Thymus (tissue), 14 donors: ENCODE measurements at places on chromosomes 2 and 18. TPM values are rescaled to one million over a fixed set of nuclear protein-coding genes. Genes with fewer than 3 reads are reported as not detected.

Gene IFIH1
- 23.9 TPM for total RNA-seq

DNA sequence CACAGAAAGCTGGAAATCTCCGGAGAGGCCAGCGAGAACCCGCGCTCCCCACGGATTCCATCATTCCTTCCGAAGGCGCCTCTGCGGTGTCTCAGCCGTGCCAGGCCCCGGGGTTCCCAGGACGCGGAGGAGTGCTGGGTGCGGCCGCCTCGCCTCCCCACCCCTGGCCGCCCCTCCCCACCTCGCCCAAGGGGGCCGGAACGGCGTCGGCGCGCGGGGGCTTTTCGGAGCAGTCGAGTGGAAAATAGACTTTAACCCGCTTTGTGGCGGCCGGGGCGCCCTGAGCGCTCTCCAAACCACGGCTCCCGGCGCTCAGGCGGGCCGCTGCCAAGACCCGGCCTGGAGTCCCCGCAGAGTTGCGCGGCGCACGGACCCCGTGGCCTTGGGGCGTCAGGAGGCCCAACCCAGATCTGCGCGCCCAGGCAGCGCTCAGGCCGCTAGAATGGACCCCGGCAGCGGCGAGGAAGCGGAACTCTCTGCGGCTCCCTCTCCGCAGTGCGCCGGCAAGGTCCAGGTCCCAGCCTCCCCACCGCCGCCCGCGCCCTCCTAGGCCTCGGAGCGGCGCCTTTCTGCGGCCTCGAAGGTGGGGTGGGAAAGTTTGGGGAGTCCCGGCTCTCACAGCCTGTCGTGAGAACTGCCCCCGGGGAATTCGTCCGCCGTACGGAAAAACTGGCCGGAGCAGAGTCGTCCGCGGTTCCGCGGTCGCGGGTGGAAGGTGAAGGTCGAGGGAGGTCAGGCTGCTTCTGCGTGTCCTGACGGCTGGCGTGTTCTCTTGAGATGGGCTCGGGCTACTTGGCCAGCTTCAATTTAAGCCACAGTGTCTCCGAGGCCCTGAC is 1.2 kb upstream of the EMX1 start:
- DNase-seq: no peak
- peaks cover 4% of the 10 kb centered on the region for H3K4me1 ChIP-seq
- H3K4me3 ChIP-seq: peak overlapping the region; percentile 44
- H3K36me3 ChIP-seq: no peaks in the 10 kb centered on the region

- peaks cover 13% of the 10 kb centered on the region for H3K4me1 ChIP-seq
- H3K36me3 ChIP-seq: no peaks in the 10 kb centered on the region
- no peak overlapping the region for H3K4me3 ChIP-seq
Measured at GRCh38 chr18:11992096-11992790, 10.9 kb downstream of the IMPA2 start.

Gene TEKT4
- total RNA-seq: 0.05 TPM

DNA sequence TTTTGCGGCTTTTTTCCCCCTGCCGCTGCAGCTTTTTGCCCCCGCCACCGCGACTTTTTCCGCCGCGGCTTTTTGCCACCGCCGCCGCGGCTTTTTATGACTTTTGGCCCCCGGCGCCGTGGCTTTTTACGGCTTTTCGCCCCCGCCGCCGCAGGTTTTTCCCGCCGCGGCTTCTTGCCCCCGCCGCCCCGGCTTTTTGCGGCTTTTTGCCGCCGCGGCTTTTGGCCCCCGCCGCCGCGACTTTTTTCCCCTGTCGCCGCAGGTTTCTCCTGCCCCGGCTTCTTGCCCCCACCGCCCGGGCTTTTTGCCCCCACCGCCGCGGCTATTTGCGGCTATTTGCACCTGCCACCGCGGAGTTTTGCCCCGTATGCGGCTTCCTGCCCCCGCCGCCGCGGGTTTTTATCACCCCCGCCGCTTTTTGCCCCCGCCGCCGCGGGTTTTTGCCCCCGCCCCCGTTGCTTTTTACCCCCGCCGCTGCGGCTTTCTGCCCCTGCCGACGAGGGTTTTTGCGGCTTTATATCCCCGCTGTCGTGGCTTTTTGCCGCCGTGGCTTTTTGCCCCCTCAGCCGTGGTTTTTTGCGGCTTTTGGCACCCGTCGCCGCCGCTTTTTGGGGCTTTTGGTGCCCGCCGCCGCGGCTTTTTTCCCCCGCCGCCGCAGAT is 2750.9 kb downstream of the RPIA start:
- peaks cover 19% of the 10 kb centered on the region for H3K27me3 ChIP-seq
- no peaks in the 10 kb centered on the region for H3K36me3 ChIP-seq
- H3K4me1 ChIP-seq: no peaks in the 10 kb centered on the region
- no peak overlapping the region for H3K27ac ChIP-seq
- H3K4me3 ChIP-seq: no peak overlapping the region

GRCh38 chr2:105522645-105523044 is 123.8 kb upstream of the FHL2 start:
- no peak overlapping the region for H3K4me3 ChIP-seq
- DNase-seq: no peak
- no peaks in the 10 kb centered on the region for H3K36me3 ChIP-seq
- no peak overlapping the region for H3K27ac ChIP-seq
- H3K27me3 ChIP-seq: no peaks in the 10 kb centered on the region

Gene MYL12B
- total RNA-seq: 479 TPM

DNA sequence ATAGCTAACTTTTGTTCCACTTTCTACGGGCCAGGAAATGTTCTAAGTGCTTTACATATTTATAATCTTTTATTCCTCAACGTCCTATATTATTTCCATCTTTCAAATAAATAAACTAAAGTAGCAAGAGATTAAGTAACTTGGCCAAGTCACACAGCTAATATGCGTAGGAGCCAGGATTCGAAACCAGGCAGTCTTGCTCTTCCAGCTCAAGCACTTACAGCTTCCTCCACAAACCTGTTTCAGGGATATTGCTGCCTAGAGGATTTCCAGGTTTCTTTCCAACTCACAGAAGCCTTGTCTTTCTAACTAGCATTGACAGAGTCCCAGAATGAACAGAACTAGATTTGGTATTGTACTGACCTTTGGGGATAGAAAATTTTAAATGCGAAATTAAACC is 102.5 kb downstream of the FIGN start:
- DNase-seq: no peak
- no peak overlapping the region for H3K4me3 ChIP-seq
- no peaks in the 10 kb centered on the region for H3K27me3 ChIP-seq
- no peaks in the 10 kb centered on the region for H3K4me1 ChIP-seq
- H3K27ac ChIP-seq: no peak overlapping the region

Gene ATP6V1B1
- 0.19 TPM for total RNA-seq

DNA sequence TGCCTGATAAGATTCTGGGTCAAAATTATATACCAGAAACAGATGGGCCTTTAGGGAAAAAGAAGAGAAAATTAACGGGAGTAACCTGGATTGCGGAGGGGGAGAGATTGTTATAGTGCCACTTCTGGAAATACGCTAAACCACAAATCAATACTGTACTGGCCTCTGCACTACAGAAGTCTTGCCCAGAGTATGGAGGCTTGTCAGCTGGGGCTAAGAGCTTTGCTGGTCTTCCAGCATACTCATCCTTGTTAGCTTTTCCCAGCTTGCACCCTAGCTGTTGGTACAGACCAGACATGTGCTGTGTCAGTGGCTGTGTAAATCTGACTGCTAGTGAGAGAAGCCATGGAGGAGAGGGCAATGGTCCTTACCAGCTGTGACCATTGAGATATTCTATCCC is 8.9 kb downstream of the AGBL5 start:
- DNase-seq: no peak
- H3K27me3 ChIP-seq: no peaks in the 10 kb centered on the region
- no peaks in the 10 kb centered on the region for H3K4me1 ChIP-seq
- no peak overlapping the region for H3K27ac ChIP-seq

GRCh38 chr2:105005181-105005951 is 32.5 kb upstream of the MRPS9 start:
- no peak overlapping the region for H3K4me3 ChIP-seq
- no peaks in the 10 kb centered on the region for H3K27me3 ChIP-seq
- no peak for DNase-seq
- H3K27ac ChIP-seq: no peak overlapping the region
- no peaks in the 10 kb centered on the region for H3K36me3 ChIP-seq
- H3K4me1 ChIP-seq: no peaks in the 10 kb centered on the region

Gene CGREF1
- total RNA-seq: 0.57 TPM

- no peaks in the 10 kb centered on the region for H3K36me3 ChIP-seq
- H3K4me3 ChIP-seq: no peak overlapping the region
- no peaks in the 10 kb centered on the region for H3K27me3 ChIP-seq
- H3K4me1 ChIP-seq: no peaks in the 10 kb centered on the region
Measured at GRCh38 chr2:183951630-183952029, 646.7 kb upstream of the ZNF804A start.

DNA sequence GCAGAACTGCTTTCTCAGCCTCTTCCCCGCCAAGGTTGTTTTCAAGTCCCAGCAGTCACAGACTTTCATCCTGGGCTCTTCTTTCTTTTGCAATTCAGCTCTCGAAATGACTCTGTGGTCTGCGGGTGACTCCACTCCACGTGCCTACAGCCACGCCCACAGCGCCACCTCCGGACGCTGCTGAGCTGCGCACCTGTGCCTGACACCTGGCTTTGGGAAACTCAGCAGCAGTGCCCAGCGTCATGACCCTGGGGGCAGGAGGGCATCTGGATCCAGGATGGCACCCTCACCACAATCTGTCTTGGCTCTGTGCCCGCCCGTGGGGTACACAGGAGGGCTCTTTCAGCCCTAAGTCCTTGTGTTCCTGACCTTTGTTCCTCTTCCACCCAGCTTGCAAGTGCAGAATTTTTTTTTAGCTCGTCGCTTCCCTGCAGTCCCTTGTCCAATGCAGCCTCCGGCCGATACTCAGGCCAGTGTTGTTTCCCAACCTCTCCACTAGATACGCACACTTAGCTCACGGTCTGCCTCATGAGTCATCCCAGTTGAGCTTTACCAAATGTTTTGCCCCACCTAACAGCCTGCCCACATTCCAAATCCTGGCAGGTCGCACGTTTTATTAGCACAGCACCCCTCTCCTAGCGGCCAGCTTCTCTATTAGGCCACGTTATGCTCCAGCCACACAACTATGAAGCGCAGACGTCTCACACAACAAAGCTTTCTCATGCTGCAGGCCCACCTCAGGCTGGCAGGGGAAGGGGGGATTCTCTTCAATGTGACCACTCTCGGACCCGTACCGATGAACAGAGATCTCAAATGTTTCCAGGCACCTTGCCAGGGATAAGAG is 6.5 kb upstream of the CAPN10 start:
- H3K36me3 ChIP-seq: peaks cover 44% of the 10 kb centered on the region
- no peak for DNase-seq
- peaks cover 18% of the 10 kb centered on the region for H3K4me1 ChIP-seq
- no peaks in the 10 kb centered on the region for H3K27me3 ChIP-seq
- H3K27ac ChIP-seq: no peak overlapping the region

- H3K27me3 ChIP-seq: no peaks in the 10 kb centered on the region
- H3K36me3 ChIP-seq: no peaks in the 10 kb centered on the region
- no peak for DNase-seq
- no peak overlapping the region for H3K27ac ChIP-seq
- no peak overlapping the region for H3K4me3 ChIP-seq
Measured at GRCh38 chr2:215171151-215171550, 32.7 kb upstream of the ABCA12 start.

Gene NEDD4L
- 6.5 TPM for total RNA-seq

Gene RNF125
- 5.1 TPM for total RNA-seq

- no peak overlapping the region for H3K4me3 ChIP-seq
- H3K36me3 ChIP-seq: no peaks in the 10 kb centered on the region
- no peak overlapping the region for H3K27ac ChIP-seq
- H3K27me3 ChIP-seq: no peaks in the 10 kb centered on the region
- DNase-seq: no peak
Measured at GRCh38 chr2:213411582-213412289, 127.5 kb downstream of the SPAG16 start.

Gene HRH4
- 0.24 TPM for total RNA-seq

GRCh38 chr18:51943281-51943680 is 396.7 kb upstream of the DCC start:
- no peak for DNase-seq
- no peaks in the 10 kb centered on the region for H3K36me3 ChIP-seq
- H3K4me1 ChIP-seq: no peaks in the 10 kb centered on the region
- no peaks in the 10 kb centered on the region for H3K27me3 ChIP-seq
- no peak overlapping the region for H3K27ac ChIP-seq
- H3K4me3 ChIP-seq: no peak overlapping the region

- H3K36me3 ChIP-seq: no peaks in the 10 kb centered on the region
- H3K4me1 ChIP-seq: no peaks in the 10 kb centered on the region
- no peak overlapping the region for H3K4me3 ChIP-seq
- no peak for DNase-seq
- H3K27me3 ChIP-seq: no peaks in the 10 kb centered on the region
Measured at GRCh38 chr2:152500772-152501171, 165.8 kb downstream of the FMNL2 start.

Gene EPB41L3
- 17.8 TPM for total RNA-seq

DNA sequence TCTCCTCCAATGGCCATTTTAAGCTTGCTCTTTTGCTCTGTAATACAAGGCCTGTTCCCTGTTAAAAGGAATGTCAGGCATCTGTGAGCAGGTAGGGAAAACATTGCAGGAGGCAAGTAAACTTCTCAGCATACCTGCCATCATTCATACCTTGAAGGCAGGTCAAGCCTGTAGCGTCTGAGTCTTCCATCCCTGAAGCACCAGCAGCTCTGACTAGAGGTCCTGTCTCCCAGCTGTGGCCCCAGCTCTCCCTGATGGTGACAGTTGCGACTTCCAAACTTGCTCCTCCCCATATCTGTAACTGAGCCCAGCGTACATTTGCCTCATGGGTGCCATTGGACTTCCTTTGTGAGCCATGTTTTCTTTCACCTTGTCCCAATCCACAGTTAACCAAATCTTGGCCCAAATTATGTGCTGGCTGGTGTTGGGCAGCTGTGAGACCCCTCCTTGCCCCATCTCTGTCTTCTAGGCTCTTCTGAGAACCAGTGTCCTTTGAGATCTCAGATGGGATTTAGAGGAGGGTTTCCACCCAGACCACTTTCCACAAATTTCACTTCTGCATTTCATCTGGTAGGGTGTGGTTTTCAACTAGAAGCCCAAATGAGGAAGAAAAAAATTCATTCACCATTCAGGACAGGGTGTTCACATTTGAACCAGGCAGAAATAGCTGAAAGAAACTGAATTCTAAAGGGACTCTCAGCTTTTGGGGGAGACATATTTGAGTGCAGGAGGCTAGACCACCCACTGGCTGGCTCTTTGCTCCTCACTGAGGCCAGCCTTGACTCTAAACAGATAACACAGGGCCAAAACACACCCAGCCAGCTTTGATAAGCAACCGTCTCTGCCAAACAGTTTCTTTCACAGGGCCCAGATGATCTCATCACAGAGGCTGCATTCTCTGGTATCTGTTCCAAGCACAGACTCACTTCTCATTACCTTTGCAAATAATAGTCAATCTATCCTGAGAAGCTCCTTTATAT is 66.4 kb upstream of the MSH2 start:
- no peaks in the 10 kb centered on the region for H3K27me3 ChIP-seq
- H3K4me1 ChIP-seq: no peaks in the 10 kb centered on the region
- no peak overlapping the region for H3K27ac ChIP-seq

DNA sequence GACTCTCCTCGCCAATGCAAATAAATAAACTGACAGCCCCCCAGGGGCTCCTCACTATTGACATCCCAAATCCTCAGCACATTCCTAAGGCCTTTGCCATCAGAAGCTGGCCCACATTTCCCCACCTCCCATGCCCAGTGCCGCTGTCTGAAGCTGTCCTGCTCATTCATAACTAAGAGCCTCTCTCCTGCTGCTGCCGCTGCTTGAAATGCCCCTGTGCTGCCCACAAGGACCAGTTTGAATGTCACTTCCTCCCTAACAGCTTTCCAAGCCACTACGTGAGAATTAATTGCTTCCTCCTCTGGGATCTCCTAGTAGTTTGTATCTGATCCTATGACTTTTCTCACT is 151.6 kb upstream of the CAPN13 start:
- H3K36me3 ChIP-seq: no peaks in the 10 kb centered on the region
- no peak overlapping the region for H3K4me3 ChIP-seq
- H3K27me3 ChIP-seq: no peaks in the 10 kb centered on the region
- no peak overlapping the region for H3K27ac ChIP-seq
- DNase-seq: no peak
